ENCODE measurements at places on chromosomes 11 and 22.

DNA sequence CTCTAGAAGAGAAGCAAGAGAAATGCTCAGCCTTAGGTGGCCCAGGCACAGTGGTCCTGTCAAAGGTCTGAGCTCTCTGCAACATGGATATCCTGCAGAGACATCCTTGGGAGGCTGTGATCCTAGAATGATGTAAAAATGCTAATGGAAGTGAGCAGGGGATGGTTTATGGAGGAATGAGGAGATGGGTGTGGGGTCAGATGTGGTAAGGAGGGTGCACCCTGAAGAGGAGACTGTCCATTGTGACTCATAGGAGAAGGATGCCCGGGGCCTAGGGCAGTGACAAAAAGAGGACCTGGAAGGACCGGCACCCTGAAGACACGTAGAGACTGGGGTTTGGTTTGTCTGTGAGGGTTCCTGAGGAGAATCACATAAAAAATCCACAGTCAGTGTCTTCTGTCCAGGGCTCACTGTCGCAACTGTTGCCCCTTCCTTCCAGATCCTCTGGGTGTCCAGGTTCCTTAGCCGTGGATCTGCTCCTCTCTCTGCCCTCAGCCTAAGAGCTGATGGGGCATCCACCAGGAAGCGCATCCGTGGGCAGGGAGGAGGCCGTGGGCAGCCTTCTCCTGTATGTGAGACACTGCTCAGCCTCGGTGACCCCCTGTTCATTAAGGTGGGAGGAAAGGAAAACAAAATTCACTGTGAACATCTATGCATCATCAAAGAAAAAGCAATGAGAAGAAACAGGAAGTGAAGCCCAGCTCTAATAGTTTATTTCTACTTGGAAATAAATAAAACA, 110.7 kb downstream of the VPREB1 start:
- no peak for DNase-seq

- DNase-seq: peak; percentile 25
Measured at GRCh38 chr11:2194877-2195755, 23.5 kb upstream of the TH start.

DNA sequence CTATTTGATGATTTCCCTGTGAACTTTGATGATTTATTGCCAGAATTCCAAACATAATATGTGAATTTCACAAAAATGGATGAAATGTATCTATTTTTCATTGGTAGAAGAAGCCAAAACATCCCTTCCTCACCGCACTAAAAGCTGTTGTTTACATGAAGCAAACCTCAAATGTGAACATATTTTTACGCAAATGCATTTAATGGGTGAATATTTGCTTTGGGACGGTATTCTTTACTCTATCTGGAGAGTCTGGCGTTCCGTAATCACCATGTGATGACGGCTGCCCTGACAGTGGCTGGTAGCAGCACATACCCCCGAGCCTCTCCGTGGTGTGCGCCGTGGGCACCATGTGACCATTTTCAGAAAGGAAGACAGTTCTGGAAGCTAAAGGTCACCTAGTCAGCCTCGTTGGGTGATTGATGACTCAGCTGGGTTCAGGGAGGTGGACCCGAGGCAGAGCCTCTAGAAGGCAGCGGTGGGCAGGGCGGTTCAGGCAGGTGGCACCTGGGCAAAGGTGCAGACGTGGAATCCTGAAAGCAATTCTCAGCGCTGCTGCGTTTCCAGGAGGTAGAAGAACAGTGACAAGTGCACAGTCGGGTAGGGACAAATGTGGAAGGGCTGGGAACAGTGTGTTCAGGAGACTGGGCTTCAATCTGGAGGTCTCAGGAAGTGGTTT, 45.3 kb downstream of the PPARA start:
- no peak for DNase-seq

- DNase-seq: no peak
Measured at GRCh38 chr22:47474895-47475294, 712.4 kb downstream of the TBC1D22A start.

DNA sequence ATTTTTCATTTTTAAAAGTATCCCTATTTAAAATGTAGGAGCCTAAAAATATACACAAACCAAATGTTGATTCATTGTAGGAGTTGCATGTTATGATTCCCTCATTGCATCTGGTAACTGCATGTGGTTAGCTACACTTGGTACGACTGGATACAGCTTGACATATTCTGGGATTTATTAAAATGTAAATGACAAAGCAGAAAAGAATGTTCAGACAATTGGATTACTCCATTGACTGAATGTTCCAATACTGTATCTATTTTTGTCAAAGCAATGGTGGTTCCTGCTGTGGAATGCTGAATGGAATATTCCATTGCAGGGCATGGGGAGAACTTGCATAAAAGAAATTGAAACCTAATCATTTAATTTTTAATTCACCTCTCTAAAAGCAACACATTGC, 30.8 kb downstream of the BLID start:
- no peak for DNase-seq

- no peak for DNase-seq
Measured at GRCh38 chr22:25069758-25070481, 117.4 kb downstream of the KIAA1671 start.

- no peak for DNase-seq
Measured at GRCh38 chr11:114942207-114942606, 263.9 kb downstream of the NXPE2 start.

GRCh38 chr11:84899740-84900139, 727.4 kb downstream of the DLG2 start:
- DNase-seq: no peak

- DNase-seq: no peak
Measured at GRCh38 chr11:8403310-8403709, 139.6 kb upstream of the LMO1 start.

- no peak for DNase-seq
Measured at GRCh38 chr11:57597916-57598830, 688 bp downstream of the SERPING1 start.

DNA sequence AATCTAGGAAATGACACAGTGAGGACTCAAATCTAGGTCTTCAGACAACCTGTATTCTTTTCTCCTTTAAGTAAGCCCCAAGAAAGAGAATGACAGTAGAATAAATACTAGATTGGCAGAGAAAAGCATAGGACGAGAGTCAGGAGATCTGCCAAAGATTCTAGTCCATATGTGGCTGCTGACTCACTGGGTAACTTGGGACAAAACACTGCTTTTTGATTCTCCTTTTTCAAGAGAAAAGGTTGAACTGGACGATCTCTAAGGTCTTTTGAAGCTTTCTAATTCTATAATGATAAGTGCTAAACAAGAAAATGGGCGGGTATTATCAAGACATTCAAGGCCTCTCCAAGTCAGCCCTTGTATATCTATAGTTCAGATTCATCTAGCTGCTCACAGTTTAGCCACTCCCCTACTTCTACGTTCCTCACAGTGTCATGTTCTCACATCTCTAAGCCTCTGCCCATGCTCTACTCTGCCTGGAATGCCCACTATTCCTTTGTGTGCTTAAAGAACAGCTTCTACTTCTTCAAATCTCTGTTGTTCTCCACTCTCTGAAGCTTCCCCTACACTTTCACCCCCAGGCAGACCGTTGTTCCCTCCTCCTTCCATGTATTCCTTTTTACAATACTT, 53.0 kb downstream of the RELT start:
- no peak for DNase-seq

GRCh38 chr11:75924966-75925784, 110.2 kb downstream of the UVRAG start:
- DNase-seq: no peak

DNA sequence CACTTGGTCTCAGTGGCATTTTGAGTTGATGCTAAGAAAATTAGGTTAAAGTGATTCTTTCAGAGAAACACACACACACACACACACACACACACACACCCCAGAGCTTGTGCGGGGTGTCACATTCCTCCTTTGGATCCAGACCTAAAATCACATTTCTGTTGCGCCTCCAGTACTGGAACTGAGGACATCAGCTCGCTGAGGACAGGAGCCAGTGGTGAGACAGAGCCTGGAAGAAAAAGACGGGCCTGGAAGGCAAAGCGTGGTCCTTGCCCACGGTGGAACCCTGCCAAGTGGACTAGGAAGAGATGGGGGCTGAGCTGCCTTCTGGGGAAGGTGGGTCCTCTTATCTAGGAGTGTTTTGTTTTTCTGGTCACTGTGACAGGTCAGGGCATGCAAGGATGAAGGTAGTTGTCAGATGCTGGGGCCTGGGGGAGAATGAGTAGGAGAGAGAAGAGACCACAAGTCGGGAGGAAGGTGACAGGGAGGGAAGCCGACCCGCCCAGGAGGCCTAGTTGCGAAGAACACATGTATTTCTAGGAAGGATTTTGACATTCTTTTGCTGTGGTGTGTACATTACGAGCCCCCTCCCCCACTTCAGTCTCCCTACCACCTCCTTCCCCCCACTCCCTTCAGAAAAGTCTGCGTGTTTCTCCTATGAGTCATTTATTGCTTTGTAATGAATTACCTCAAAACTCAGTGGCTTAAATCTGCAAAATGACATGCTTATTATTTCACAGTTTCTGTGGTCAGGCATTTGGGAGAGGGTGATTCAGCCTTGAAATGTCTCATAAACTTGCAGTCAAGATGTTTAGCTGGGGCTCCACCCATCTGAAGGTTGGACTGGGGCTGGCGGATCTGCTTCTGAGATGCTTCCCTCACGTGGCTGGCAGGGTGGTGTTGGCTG, 4.8 kb upstream of the ELFN2 start:
- no peak for DNase-seq

DNA sequence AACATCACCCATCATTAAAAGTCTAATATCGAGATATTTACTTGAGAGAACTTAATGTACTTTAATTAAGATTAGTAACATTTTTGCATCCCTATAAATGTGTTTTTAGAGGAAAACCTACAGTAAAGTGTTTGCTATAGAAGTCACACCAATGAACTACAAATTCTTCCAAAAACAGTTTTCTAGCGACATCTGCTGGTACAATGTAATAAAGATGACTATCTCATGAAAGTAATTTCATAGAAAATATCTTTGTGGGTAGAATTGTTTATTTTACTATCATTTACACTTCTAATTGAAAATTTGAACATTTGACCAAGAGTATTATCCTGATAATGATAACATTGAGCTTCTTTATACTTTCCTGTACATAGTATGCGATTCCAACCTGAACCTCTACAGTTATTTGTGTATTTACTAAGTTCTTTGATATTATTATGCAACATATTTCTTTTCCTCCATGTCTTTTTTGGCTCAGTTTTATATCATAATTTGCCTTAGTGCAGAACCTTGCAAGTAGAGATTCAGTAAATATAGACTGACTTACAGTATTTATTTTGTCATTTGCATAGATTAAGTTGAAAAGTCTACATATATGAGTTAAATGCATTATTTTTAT, 252.7 kb downstream of the TMEM135 start:
- DNase-seq: no peak

DNA sequence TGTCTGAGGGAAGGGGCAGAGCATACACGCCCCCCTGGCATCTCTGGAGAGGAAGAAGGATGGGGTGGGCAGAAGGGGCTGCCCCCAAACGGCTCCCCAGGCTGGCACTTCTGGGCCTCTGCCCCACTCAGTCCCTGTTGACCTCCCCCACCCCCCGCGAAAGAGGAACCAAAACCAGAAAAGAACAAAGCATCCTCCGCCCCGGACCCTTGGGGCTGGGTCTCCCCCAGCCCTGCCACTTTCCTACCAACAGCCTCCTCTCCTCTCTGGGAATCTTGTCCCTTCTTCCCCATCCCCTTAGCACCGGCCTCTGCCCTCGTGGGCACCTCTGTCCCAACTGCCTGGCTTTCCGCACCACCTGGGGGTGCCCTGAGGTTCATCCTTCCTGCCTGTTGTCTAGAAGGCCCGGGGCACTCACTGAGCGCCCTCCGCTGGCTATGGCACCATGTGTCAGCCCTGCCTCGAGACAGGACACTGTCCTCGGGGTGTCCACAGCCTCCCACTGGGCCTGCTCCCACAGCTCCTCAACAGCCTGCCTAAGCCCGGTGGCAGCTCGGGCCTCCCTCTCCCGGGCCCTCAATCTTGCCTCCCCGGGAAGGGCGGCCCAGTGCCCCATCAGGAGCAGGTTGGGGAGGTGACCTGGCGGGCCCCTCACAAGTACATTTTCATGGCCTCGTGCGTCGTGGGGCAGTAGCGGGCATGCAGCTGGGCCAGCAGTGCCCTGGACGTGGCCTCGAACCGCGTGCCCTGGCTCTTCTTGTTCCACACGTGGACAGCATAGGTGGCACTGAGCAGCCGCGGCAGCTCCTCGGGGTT, 28.2 kb downstream of the A4GALT start:
- DNase-seq: no peak

DNA sequence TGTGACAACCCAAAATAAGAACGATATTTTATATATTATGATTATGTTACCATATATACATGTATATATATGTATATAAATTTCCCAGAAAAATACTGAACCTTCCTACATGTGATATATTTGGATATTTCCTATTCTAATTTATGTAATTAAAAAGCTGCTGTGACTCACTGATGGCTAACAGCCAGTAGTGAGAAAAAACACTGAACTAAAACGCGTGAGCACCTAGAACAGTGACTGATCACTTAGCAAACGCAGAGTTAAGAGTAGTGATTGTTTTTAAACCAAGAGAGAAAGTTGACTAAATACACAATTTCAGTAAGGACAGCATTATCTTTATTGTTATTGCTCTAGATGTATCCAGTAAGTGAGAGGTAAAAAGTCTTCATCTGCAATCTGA, 213.8 kb downstream of the TMEM135 start:
- no peak for DNase-seq

GRCh38 chr11:75170516-75171201, 19.8 kb downstream of the SLCO2B1 start:
- DNase-seq: no peak

DNA sequence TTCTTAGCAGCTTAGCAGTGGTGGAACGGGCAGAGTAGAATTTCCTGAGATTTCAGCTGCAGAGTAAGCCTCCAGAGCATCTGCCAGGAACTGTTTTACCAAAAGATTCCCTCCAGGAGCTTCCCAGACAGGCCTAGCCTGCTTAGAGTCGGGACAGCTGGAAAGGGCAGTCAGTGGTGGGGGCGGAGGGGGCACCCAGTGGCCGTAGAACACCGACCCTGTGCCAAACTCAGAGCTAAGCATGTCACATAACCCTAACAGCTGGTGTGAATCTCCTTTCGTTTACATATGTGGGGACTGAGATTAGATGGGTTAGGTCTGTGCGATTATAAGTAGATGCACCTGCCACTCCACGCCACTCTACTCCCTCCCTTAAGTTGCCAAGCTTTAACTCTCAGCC, 80.0 kb upstream of the CRTAM start:
- DNase-seq: no peak

DNA sequence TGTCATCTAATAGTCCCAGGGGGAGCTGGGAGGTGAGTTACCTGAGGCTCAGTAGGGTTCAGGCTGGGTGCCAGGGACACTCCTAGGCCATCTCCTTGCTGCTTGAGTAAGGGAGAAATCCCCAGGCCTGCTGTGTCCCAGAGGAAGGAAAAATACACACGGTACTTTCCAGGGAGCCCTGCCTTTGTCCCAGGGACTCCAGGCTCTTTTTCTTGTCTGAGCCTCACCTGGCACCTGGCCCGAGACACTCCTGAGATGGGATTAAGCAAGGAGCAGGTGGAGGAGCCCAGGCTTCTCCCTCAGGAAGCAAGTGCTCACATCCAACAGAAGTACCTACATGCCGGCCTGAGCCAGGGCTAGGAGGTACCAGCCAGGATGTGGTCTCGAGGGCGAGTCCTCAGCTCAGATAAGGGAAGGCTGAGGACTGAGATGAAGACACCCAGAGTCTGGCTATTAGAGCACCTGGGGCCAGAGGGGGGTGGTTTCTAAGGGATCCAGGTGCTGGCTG, 899 bp upstream of the KLHDC7B start:
- no peak for DNase-seq

GRCh38 chr22:40641269-40641668, 4.8 kb upstream of the MRTFA start:
- no peak for DNase-seq

Data from stimulated activated CD8-positive, alpha-beta memory T cell treated with anti-CD3 and anti-CD28 coated beads, Interleukin-7, amount 100 ng/mL, for 1 hour (primary cell).